Type B pancreatic cell (in vitro differentiated cells): ENCODE measurements at places on chromosomes 4 and X. TPM values are rescaled to one million over a fixed set of nuclear protein-coding genes. Genes with fewer than 3 reads are reported as not detected.

DNA sequence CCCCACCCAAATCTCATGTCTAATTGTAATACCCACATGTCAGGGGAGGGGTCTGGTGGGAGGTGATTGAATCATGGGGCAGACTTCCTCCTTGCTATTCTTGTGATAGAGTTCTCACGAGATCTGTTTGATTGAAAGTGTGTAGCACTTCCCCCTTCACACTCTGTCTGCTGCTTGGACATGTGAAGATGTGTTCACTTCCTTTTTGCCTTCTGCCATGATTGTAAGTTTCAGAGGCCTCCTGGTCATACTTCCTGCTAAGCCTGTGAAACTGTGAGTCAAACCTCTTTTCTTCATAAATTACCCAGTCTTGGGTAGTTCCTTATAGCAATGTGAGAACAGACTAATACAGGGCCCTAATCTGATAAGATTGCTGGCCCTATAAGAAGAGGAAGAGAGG is 1514.8 kb downstream of the RPA4 start:
- no peaks in the 10 kb centered on the region for H3K36me3 ChIP-seq
- no peak overlapping the region for H3K4me3 ChIP-seq
- H3K27me3 ChIP-seq, result no peaks in the 10 kb centered on the region
- peak overlapping the region; percentile 24 for H3K27ac ChIP-seq

GRCh38 chr4:3418029-3418762 is 23.6 kb upstream of the HGFAC start:
- H3K4me1 ChIP-seq, result peaks cover 5% of the 10 kb centered on the region
- peaks cover 20% of the 10 kb centered on the region for H3K36me3 ChIP-seq
- H3K4me3 ChIP-seq, result no peak overlapping the region
- H3K27ac ChIP-seq, result no peak overlapping the region
- no peaks in the 10 kb centered on the region for H3K27me3 ChIP-seq

- H3K4me3 ChIP-seq, result no peak overlapping the region
- H3K27ac ChIP-seq, result no peak overlapping the region
- H3K36me3 ChIP-seq, result no peaks in the 10 kb centered on the region
- DNase-seq, result no peak
- peaks cover 8% of the 10 kb centered on the region for H3K4me1 ChIP-seq
Measured at GRCh38 chr4:97639961-97640360, 503.3 kb downstream of the STPG2 start.

- H3K4me1 ChIP-seq, result peaks cover 4% of the 10 kb centered on the region
- DNase-seq, result no peak
- no peak overlapping the region for H3K4me3 ChIP-seq
- no peak overlapping the region for H3K27ac ChIP-seq
Measured at GRCh38 chr4:17544205-17544604, 29.2 kb downstream of the CLRN2 start.

Gene TCEAL6
- total RNA-seq, result not detected in 2 replicates

Gene UCP1
- 0.41 TPM in 1 of 2 replicates, not detected in the other for total RNA-seq
